Mucosa of gallbladder (tissue), 1 donor: ENCODE measurements at places on chromosomes 4 and X. TPM values are rescaled to one million over a fixed set of nuclear protein-coding genes. Genes with fewer than 3 reads are reported as not detected.

The DDIT4L gene
- total RNA-seq, result 0.35 TPM

The HTN3 gene
- total RNA-seq, result not detected

The LDB2 gene
- 16.9 TPM for total RNA-seq

The DCAF8L2 gene
- not detected for total RNA-seq

The HMGN5 gene
- 4.6 TPM for total RNA-seq

The ARMCX4 gene
- total RNA-seq, result 12.7 TPM

The VEGFD gene
- total RNA-seq, result 3.2 TPM

The SH3RF1 gene
- 46.0 TPM for total RNA-seq

The MEPE gene
- total RNA-seq, result not detected

The TMEM175 gene
- total RNA-seq, result 48.8 TPM

The IL13RA1 gene
- 42.2 TPM for total RNA-seq

The SPANXA2 gene
- total RNA-seq, result not detected

The DUSP21 gene
- not detected for total RNA-seq

The ETDA gene
- total RNA-seq, result not detected

The CT45A1 gene
- not detected for total RNA-seq

The HSFX4 gene
- total RNA-seq, result not detected

The MORF4L2 gene
- 254 TPM for total RNA-seq

The DMRTC1B gene
- not detected for total RNA-seq

The GRPEL1 gene
- total RNA-seq, result 27.5 TPM

The AGTR2 gene
- total RNA-seq, result 0.17 TPM

The PPP2R2C gene
- total RNA-seq, result 0.49 TPM

The TCEAL5 gene
- total RNA-seq, result 0.17 TPM
